Prostate gland (tissue), 2 donors: ENCODE measurements at places on chromosomes 7 and 10.

DNA sequence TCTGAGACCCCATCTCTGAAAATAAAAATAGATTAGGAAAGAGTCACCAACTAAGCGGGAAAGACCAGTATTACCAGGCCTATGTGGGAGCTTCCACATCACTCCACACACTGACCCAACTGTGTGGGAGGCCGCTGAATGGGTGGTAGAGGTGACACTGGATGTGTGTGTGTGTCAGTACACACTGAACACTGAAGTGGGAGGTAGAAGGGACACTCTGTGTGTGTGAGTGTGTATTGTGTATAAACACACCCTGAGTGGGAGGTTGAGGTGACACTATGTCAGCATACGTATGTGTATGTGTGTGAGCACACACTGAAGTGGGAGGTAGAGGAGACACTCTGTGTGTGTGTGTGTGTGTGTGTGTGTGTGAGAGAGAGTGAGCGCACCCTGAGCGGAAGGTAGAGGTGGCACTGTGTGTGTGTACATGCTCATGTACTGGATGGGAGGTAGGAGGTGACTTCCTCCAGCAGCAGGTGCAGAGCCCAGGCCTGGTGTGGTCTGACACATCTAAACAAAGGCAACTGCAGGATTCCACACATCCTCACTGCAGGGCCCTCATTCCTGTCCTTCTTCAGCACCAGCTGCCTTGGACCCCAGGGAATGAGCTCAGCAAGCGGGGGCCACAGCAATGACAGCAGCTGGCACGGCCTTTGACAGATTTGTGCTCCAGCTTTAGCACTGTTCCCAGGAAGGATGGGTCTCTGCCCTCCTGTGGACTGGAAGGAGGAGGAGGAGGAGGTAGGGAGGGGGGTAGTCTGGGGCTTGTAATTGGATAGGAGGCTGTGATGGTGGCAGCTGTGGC, 26.5 kb upstream of the RBM20 start:
- DNase-seq = no peak

DNA sequence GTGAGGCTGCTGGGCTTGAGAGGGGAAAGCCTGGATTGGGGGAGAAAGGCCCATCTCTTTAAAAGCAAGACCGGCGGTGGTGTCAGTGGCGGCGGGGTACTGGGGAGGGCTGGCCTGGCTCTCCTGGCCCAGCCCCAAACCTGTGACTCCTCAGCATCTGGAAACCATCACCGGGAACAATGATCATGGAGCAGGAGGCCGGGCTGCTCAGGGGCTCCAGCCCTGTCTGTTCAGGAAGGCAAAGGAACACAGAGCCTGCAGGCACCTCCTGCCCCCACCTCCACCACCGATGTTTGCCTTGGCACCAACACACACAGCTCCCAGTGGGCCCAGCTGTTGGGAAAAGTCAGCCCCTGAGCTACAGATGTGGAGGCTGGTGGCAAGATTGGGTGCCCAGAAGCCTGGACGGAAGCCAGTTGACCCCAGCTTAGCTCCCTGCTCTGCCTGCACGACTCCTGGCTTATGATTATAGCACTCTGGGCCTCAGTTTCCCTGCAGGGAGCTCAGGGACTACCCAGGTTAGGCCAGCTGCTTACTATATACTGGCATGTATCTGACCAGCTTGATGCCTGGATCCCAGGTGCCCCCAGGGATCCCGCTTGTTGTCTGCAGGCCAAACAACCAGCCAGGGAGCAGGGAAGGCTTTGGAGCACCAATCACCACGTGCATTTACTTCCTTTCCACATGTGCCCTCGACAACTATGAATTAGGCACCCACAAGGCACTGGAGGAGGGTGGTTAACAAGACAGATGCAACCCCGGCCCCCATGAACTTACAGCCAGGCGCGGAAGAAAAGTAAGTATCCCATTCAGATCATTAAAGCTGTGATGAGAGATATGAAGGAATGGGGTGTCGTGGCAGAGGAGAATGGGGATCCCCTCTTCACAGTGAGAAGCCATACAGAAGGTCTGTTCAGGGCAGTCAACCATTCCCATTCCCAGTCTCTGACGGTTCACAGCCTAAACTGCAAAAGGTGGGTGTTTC, 37.3 kb downstream of the ZCCHC24 start:
- DNase-seq = no peak

- DNase-seq = no peak
Measured at GRCh38 chr10:14884082-14884481, 5.4 kb downstream of the SUV39H2 start.

GRCh38 chr7:91826377-91826776, 54.1 kb downstream of the MTERF1 start:
- DNase-seq = no peak

GRCh38 chr7:31044529-31044928, 7.6 kb upstream of the ADCYAP1R1 start:
- DNase-seq = no peak

DNA sequence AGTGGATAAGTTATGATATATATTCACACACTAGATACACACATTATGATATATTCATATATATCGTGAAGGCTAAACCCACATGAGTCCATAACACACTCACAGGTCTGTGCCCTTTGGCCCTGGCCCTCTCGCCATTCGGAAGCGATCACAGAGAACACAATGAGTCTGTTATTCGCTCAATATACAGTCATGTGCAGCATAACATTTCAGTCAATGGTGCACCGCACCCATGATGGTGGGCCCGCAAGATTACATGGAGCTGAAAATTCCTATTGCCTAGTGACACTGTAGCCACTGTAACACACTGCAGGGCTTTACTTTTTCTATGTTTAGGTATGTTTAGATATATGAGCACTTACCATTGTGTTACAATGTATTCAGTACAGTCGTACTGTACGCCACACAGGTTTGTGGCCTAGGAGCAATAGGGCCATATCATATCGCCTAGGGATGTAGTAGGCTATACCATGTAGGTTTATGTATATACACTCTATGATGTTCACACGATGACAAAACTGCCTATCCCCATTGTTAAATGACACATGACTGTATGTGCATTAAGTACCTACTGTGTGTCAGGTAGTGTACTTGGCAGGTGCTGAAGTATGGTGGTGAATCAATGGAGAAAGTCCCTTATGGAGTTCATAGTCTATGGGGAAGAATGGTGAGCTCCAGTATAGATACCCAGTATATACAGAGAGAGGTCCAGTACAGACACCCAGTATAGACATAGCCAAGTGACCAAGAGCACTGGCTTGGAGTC, 198.8 kb upstream of the KLF14 start:
- DNase-seq = no peak

GRCh38 chr10:93384006-93384405, 98.1 kb downstream of the MYOF start:
- peak; percentile 38 for DNase-seq

DNA sequence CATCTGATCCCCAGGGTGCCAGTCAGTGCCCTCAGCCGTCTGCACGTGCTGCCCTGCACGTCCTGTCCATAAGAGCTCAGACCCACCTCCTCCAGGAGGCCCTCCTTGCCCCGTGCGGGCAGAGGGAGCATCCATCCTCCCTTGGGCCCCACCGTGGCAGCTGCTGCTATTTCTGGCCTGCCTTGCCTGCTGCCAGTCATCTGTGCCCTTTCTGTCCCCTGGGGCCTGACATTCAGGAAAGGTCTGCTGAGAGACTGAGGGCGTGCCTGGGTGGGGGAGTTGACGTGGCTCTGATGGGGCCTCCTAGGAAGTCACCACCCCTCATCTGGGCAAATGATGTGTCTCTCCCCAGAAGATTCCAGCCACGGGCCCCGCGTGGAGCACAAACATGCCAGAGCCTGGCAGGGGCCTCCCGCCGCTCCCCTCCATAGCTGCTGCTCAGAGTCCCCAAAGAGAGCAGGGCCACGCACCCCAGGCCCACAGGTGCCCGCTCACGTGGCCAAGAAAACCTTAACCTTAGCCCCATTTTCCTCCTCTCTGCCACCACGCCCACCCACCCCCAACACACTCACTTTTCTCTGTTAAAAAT, 21.8 kb downstream of the DPYSL4 start:
- DNase-seq = no peak
